ENCODE measurements at places on chromosomes 4 and X.

GRCh38 chr4:38672074-38672396, 8.0 kb downstream of the KLF3 start:
- no peak for DNase-seq

DNA sequence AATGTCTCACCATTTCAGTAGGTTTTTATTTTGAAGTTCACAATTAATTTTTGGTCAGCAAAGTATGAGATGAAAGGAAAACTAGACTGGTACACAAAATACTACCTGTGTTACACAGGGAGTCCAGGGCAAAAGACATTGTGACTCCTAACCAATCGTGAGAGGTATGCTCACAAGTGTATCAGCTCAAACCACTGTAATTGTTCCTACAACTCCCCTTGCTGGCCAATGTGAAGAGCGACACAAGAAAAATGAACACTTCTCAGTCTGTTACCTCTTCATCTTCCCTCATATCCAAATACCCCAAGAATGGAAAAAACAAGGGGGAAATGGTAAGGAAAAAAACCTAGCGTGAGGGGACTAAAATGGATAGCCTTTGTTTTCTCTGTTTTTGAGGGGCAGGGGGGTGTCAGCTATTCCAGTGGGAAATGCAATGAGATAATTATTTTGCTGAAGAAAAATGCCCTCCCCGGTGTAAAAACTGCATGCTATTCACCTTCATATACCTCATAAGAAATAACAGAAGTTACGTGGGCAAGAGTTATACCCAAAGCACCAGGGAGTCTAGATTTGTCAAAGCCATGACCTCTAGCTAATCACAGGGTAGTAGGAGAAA, 30.6 kb upstream of the NSUN7 start:
- DNase-seq = peak; percentile 63

DNA sequence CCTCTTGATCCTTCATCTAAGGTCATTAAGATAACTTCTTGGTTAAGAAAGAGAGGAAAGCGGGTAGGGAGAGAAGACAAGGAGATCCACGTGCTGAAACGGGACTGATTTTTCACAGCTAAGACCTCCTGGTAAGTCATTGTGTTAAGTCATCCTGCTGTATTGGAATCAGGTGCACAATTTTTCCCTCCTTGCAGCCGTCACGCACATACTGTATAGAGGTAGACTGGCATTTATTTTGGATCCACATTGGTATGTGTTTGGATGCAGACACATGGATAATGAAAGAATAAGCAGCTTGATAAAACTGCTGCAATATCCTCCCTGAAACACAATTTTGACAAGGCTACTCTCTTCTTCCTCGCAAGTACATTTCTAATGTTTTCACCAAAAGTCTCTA, 60.1 kb upstream of the NAP1L5 start:
- DNase-seq = no peak

DNA sequence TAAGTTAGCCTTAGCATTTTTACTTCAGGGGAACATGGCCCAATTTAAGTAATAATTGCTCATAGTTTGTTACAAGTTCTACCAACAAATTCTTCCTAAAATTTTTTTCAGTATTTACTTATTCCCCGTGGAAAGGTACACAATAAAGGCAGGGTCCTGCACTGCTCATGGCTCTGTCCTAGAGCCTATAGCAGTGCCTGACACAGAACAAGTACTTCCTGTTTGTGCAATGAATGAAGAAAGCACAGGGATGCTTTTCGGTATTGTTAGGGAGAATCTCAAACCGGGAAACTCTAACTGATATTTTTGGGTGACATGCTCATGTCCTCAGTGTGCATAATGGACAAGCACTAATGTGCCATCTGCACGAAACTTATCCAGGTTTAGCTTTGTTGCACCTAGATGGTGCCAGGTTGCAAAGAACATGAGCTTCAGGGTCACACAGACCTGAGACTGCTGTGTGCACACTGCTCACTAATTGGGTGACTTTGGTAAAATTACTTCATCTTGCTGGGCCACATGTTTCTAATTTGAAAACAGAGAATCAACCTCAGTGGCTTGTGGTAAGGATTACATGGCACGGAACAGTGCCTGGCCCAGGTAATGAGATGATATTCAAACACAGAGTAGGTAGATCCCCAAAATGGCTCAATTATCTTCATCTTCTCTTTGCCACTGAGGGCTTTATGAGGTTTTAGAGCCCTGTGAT, 175.8 kb upstream of the NPY2R start:
- no peak for DNase-seq

GRCh38 chr4:42417550-42417949, 20.3 kb downstream of the SHISA3 start:
- DNase-seq = no peak

- no peak for DNase-seq
Measured at GRCh38 chr4:12844141-12844540, 640.0 kb downstream of the RAB28 start.

DNA sequence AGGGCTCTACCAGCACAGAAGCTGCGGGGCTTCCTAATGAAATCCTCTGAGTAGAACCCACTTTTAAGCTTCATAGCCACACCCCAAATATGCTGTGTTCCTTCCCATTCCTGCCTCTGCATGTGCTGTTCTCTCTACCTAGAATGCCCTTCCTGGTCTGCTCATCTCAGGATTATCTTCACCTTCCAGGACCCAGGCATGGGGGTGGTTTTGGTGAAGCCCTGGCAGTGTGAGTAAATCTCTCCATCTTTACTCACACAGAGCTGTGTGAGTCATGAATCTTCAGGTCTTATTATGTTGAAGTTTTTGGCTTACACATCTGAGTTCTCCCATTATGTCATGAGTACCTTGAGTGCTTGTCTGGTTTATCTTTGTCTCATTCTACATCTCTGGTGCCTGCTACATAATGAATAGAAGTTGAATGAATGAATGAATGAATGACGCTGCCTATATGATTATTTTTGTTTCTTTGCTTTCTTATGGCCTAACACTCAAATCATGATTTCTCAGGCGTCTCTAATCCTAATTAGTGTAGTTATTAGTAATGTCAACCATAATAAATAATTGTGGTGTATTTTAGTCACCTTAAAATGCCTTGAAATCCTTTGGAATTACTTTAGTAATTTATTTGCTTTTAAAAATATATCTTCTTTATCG, 41.9 kb downstream of the HADH start:
- DNase-seq = no peak

DNA sequence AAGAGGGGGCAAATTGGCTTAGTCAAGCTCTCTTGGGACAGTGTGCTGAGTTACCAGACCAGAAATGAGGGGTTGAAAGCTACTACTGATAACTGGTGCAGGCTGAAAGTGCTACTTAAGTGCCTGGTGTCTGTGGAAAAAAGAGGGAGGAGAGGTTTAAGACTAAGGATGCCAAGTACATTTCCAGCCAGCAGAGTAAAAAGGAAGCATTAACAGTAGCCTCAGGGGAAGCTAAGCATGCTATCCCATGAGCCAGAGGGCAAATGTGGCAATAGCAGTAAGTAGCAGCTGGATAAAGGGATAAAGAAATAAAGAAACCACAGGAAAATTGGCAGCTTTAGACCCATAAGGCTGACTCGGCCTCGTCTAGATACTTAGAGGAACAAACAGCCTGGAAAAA, 196.3 kb upstream of the MAB21L2 start:
- no peak for DNase-seq

All from NCI-H510A (cell line).